GM23248 (cell line): ENCODE measurements at places on chromosomes 2 and 18. TPM values are rescaled to one million over a fixed set of nuclear protein-coding genes. Genes with fewer than 3 reads are reported as not detected.

Gene CD302
- 9.9 and 10.5 TPM in 2 replicates for polyA plus RNA-seq

- DNase-seq, result peak; percentile 12
Observed at GRCh38 chr2:1052771-1053191, 102.1 kb downstream of the SNTG2 start.

Gene OXER1
- not detected in 2 replicates for polyA plus RNA-seq

Gene SLC4A5
- 0.35 TPM in 1 of 2 replicates, not detected in the other for polyA plus RNA-seq

Gene MLPH
- 10.8 and 14.9 TPM in 2 replicates for polyA plus RNA-seq

- no peak for DNase-seq
Observed at GRCh38 chr18:61108706-61109105, 224.5 kb upstream of the CDH20 start.

GRCh38 chr2:133346654-133347053 lies 221.6 kb downstream of the NCKAP5 start:
- peak; percentile 82 for DNase-seq

GRCh38 chr2:23423062-23423872 lies 38.3 kb downstream of the KLHL29 start:
- no peak for DNase-seq
